RKO (cell line): ENCODE measurements at places on chromosomes 4 and X.

DNA sequence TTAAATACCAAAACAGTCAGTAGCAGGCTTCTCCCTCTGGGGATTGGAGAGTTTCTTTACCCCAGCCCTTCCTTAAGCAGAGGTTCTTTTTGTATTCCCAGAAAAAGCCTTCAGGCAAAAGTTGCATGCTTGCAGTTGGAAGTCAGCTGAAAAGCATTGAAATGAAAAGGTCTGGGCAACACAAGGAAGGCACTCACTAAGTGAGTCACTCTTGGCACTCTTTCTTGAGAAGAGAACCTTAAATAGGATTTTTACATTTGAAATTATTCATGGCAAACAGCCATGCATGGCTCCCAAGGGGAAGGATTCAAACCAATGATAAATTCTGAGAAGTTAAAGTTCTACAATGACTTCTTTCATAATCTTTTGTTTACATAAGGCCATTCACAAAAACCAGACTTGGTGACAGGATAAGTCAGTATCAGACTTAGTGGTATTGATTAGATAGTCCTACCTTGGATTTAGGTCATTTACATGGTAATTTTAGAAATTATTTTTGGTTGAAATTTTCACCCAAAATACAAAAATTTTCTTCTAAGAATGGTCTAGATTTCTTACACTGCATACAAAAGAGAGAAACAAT, 2068.9 kb downstream of the PCDH7 start:
- peak; percentile 12 for DNase-seq

- no peak for DNase-seq
These were observed 8.3 kb upstream of the SPON2 start for GRCh38 chr4:1180663-1181062.

DNA sequence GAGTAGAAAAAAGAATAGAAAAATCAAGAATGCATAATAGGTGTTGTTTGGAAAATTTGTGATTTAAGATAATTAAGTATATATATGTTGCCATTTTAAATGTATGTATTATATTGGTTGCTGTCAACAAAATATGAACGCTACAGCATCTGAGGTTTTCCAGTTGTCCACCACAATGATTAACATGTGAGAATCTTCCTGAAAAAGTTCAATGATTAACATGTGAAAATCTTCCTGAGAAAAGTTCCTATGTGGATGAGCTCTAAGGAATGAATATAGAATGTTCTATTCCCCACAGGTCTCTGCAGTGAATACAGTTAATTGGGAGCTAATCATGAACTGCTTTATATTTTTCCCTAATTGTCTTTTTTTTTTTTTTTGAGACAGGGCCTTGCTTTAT, 214.7 kb downstream of the CBR4 start:
- DNase-seq: no peak

DNA sequence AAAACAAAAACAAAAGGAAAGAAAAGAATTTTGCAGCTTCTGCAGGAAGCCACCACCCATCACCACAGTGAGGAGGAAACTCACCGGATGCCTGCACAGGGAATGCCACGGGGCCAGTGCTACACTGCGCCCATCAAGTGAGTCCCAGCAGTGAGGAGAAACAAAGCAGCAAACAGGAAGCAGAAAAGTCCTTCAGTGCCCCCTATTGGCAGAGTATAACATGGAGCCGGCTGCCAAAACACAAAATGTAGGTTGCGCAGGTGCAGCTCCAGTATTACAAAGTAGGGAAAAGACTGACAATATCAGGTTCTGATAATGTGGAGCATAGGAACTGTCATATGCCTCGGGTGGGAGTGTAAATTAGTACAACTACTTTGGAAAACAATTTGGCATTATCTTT, 23.3 kb upstream of the SCML2 start:
- DNase-seq: no peak

- DNase-seq: peak; percentile 56
These were observed 1632.9 kb upstream of the TENM3 start for GRCh38 chr4:180610324-180610723.

GRCh38 chr4:151729731-151730559, 30.9 kb downstream of the GATB start:
- no peak for DNase-seq

DNA sequence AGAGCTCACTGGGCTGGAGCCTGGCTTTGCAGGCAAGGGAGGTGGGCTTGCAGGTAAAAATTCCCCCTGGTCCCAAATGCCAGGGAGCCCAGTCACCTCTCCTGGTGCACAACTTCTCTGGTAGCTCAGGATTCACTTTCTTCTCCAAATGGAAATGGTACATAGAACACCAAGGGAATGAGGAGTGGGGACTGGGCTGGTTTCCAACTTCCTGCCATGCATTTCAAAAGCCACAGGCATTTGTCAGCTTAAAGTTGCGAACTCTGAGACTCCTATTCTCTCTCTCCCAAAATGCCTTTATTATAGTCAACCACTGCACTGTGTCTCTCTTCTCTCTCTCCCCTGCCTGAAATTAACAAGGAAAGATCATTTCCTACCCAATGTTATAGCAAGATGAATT, 177.3 kb downstream of the GRIA3 start:
- DNase-seq: no peak

DNA sequence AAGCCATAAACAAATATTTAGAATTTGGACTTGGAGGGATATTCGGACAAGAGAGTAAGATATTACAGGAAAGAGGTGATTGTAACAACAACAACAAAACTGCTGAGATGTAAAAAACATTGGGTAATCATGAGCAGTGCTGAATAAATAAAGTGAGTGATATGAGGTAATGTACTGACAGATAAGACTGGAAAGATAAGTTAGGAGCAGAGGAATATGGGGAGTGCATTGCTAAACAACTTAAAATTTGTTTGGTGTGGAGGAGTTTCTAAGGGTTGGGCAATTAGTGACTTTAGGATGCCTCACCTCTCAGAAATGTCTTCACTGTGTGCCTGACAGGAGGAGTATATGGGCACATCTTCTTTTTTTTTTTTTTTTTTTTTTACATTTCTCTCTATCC, 637.8 kb upstream of the GRIA3 start:
- no peak for DNase-seq
